ENCODE measurements at places on chromosomes 5 and 9.

DNA sequence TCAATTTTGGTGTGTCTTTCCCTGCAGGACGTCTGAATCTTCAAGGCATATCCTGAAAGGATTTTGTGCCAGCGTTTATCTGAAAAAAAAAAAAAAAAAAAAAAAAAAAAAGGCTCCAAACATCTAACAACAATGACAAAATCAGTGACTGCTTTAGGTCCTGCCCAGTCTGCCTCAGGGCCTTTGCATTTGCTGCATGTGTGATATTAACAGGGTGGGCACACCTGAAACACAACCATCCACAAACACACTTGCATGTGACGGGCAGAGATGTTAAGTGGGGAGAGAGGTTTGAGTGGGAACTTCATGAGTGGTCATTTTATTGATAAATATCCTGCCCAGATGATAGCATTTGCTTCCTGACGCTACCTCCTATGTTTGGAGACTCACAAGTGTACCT lies 82.4 kb upstream of the SAP30L start:
- no peak for DNase-seq

GRCh38 chr5:173689737-173690360 lies 73.4 kb upstream of the BOD1 start:
- no peak for DNase-seq

DNA sequence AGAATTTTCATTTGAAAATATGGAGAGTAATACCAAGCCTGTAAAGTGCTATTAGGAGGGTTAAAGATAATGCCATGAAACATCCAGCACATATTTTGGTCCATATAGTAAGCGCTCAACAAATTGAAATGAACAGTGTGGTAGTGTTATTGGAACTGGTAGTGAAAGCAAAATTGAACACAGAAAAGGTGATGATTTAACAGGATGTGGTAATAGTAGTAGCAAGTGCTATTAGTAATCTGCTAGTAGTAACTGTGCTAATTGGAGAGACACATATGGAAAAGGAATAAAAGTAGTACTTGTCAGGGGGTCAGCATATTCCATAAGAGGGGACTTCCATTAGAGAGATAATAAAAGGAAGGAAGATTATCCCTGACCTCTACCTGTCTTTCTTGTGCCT lies 187.3 kb downstream of the HTR1A start:
- no peak for DNase-seq

- no peak for DNase-seq
Measured at GRCh38 chr5:172640139-172640538, 924 bp upstream of the NEURL1B start.

DNA sequence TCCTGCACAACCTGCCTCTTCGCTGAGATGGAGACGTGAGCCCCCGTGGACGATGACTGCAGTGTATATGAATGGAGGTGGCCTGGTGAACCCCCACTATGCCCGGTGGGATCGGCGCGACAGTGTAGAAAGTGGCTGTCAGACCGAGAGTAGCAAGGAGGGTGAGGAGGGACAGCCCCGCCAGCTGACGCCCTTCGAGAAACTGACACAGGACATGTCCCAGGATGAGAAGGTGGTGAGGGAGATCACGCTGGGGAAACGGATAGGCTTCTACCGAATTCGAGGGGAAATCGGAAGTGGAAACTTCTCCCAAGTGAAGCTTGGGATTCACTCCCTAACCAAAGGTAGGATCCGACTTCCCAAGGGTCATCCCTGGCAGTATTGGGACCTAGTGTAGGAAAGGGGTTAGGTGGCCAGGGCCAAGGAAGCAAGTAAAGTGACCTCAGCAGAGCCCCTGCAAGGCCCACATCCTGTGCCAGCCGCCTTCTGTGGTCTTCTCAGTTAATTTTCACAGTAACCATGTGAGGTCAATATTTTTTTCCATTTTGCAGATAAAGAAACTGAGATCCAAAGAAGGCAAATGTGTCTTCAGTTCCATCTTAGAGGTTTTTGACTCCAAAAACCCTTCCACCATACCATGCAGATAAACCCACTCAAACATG lies 53.8 kb downstream of the NIM1K start:
- DNase-seq: no peak

- no peak for DNase-seq
Measured at GRCh38 chr5:135342551-135342875, 56.5 kb downstream of the MACROH2A1 start.

DNA sequence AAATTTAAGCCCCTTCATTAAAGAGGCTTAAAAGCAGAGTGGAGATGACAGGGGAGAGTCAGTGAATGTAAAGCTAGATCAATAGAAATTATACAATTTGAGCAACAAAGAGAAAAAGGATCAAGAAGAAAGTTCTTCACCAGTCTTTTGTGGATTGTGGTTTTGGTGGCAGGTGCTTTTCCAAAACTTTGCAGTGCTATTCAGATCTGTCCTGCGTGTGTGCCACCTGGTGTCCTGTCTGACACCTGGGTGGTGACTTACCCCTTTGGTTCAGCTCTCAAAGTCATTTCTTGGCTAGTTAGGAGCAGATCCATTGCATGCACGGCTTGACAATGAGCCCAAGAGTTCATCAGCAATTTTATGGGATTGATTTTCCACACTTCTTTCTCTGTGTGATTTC lies 69.4 kb downstream of the SREK1 start:
- no peak for DNase-seq

Data from fibroblast of skin of scalp (primary cell).